ENCODE measurements at places on chromosomes 2 and 18. TPM values are rescaled to one million over a fixed set of nuclear protein-coding genes. Genes with fewer than 3 reads are reported as not detected.

Gene L3MBTL4
- total RNA-seq = 8.2 TPM

Gene SIX2
- total RNA-seq = not detected

Gene DES
- total RNA-seq = 25.6 TPM

Gene UGT1A10
- not detected for total RNA-seq

Gene KYNU
- total RNA-seq = 37.7 TPM

Gene PTPRN
- total RNA-seq = not detected

Gene ALK
- 0.06 TPM for total RNA-seq

DNA sequence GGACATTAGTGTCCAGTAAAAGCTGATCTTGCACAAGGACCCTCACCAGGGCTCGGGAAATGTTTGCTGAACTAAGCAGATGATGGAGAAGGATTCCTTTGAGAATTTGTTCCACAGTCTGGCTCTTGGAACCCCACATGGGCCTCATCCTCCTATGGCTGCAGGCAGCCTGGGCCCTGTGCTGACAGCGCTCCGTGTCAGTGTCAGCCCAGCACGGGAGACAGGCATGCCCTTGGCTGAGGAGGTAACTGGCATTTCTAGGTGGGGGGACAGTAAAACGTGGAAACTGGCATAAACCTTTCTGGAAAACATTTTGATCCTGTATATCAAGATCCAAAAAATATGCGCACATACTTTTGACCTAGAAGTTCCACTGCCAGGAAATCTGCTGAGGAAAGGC, 10.5 kb downstream of the PTMA start:
- no peaks in the 10 kb centered on the region for H3K27me3 ChIP-seq
- no peaks in the 10 kb centered on the region for H3K4me1 ChIP-seq
- H3K36me3 ChIP-seq = no peaks in the 10 kb centered on the region
- DNase-seq = no peak
- H3K27ac ChIP-seq = no peak overlapping the region

DNA sequence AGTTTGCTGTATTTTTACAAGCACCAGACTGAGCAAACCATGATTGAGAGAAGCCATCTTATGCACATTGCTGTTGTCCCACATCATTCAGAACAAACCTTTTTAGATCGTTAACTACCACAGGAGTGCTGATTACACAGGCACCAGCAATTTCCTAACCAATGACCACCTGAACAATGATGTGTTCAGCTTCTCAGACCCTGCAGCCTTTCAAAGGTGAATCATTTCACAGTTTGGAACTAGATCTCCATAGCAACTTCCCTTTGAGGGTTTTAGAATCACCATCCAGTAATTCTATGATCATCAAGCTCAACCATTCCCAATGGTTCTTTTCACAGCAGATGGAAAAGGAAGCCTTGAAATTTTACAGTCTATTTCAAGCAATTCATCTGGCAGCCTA, 71.4 kb downstream of the OLA1 start:
- no peaks in the 10 kb centered on the region for H3K27me3 ChIP-seq
- H3K4me3 ChIP-seq = no peak overlapping the region
- H3K27ac ChIP-seq = no peak overlapping the region

GRCh38 chr18:73758446-73758845, 389.2 kb downstream of the FBXO15 start:
- H3K36me3 ChIP-seq = no peaks in the 10 kb centered on the region
- no peak overlapping the region for H3K4me3 ChIP-seq
- H3K27ac ChIP-seq = no peak overlapping the region
- DNase-seq = no peak
- no peaks in the 10 kb centered on the region for H3K4me1 ChIP-seq

- no peaks in the 10 kb centered on the region for H3K4me1 ChIP-seq
- no peak overlapping the region for H3K27ac ChIP-seq
- H3K36me3 ChIP-seq = no peaks in the 10 kb centered on the region
- H3K27me3 ChIP-seq = no peaks in the 10 kb centered on the region
- DNase-seq = no peak
Measured at GRCh38 chr2:236865052-236865451, 220.6 kb upstream of the COPS8 start.

GRCh38 chr2:200188876-200189275, 117.6 kb upstream of the SPATS2L start:
- H3K27ac ChIP-seq = no peak overlapping the region
- H3K4me3 ChIP-seq = no peak overlapping the region
- no peaks in the 10 kb centered on the region for H3K27me3 ChIP-seq
- no peaks in the 10 kb centered on the region for H3K4me1 ChIP-seq

DNA sequence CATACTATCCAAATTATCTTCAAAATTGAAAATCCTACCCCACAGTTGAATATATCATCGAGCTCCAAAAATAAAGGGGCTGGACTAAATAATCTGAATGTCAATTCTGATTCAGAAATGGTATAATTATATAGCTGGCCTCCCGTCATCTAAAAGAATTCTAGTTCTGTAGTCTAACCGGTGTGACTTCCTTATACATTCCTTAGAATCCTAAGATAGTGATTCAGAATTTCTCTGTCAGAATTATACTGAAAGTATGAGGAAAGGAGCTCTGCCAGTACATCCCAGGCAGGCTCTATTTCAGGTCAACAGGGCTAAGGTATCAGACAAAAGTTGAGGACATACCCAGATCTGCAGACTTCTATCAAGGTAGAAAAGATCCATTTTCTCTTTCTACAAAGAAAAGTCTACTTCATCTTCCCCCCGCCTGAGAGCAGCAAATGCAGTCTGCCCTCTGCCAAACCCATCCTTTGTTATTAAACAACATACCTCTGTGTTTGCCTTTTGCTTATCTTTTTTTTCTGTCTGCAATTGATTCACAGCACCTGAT, 128.5 kb downstream of the METTL4 start:
- no peak overlapping the region for H3K27ac ChIP-seq
- H3K4me3 ChIP-seq = no peak overlapping the region
- H3K4me1 ChIP-seq = no peaks in the 10 kb centered on the region
- DNase-seq = no peak
- no peaks in the 10 kb centered on the region for H3K36me3 ChIP-seq

DNA sequence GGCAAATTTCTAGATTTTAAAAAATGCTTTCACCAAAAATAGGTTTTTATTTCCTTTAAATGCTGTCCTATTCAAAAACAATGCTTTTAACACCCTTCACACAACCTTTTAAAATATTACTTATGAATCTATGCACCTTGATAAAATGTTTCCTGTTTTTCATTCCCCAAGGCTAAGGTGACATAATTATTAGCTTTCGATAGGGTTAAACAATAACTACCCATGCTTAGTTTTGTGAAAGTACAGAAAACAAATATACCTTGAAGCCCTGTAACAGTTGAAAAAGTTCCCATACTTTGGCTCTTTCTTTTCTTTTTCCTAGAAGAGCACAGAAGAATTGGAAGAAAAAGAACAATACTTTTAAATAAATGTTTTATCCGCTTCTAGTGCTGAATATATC, 54.9 kb upstream of the ITPRID2 start:
- no peak for DNase-seq
- H3K4me3 ChIP-seq = no peak overlapping the region
- no peak overlapping the region for H3K27ac ChIP-seq
- H3K4me1 ChIP-seq = no peaks in the 10 kb centered on the region
- no peaks in the 10 kb centered on the region for H3K36me3 ChIP-seq

DNA sequence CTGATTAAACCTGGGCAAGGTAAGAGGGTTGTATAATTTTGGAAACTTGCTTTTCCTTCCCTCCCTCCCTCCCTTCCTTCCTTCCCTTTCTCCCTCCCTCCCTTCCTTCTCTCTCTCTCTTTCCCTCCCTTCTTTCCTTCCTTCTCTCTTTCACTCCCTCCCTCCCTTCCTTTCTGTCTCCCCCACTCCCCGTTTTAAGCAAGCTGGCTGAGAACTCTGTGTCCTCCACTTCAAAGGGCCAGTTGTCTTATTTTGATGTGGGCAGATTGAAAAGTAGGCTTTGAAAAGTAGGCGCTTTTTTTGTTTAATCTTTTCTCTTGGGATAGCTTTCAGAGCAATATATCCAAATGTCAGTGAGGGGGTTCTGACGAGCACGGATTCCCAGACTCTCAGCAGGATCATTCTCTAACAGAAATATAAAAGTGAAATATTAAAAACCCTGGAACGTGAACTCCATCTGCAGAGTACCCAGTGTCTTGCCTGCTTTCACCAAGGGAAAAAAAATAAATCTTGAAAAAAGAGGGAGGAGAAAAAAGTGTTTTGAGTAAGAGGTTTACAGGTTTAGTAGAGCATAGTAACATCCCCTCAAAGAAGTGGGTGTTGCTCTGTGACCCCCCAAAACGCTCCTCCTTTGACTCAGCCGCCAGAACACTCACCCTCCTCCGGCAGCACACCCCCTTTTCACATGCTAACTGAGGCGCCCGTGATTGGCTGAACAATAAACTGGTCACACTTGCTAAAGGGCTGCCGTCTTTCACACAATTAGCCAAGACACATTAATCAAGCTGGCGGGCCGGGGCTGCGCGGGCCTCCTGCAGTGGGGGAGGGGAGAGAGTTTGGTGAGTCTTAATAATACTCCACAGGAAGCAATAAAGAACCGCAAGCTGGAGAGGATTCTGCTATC, 52.2 kb downstream of the CDK15 start:
- no peak overlapping the region for H3K4me3 ChIP-seq
- no peak for DNase-seq
- no peaks in the 10 kb centered on the region for H3K4me1 ChIP-seq

- no peak overlapping the region for H3K27ac ChIP-seq
- H3K36me3 ChIP-seq = peaks cover 38% of the 10 kb centered on the region
- DNase-seq = no peak
- H3K4me3 ChIP-seq = no peak overlapping the region
- peaks cover 14% of the 10 kb centered on the region for H3K4me1 ChIP-seq
Measured at GRCh38 chr2:30155202-30155601, 8.4 kb downstream of the YPEL5 start.

DNA sequence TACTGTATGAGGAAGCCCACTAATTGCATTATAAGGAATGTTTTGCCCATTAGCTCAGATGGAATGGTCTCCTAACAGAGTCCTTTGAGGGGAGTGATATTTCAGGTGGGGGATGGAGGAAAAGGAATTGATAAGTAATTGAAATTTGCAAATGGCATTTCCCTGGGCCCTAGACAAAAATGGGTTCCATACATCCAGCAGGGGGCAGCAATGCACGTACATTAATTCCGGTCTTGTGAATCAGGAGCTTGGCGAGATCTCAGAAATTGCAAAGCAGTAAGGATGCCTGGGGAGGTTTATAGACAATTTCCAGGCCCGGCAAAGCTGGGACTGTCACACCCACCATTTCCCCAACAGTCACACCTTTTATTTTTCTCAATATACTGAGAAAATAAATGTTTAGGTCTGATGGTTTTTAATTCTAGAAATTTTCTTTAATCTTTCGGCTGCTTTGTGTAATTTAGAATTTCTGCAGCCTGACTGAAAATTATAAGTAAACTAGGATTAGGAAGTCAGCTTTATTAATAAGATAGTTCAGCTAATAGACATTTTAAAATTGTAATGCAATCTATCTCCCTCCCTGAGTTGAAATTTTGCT, 122.8 kb downstream of the LYPD1 start:
- H3K27me3 ChIP-seq = no peaks in the 10 kb centered on the region
- no peak overlapping the region for H3K4me3 ChIP-seq
- no peaks in the 10 kb centered on the region for H3K36me3 ChIP-seq
- peak; percentile 54 for DNase-seq
- no peak overlapping the region for H3K27ac ChIP-seq

DNA sequence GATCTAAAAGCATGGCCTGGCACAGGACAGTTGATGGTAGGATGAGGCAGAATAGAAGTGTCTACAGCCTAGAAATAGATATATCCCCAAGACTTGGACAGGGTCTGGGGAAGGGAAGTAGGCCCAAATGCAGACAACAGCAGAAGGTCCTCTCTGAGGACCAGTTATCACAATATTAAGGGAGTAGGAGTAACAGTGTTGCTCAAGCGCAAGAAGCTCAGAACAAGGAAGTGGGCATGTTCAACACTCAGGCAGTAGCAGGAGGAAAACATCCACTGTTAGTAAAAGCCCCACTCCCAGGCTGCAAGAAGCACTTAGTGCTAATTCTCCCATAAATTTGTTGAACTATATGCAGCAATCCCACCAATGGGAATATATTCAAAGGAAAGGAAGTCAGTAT, 314.7 kb downstream of the METTL4 start:
- no peak for DNase-seq
- H3K4me1 ChIP-seq = no peaks in the 10 kb centered on the region
- H3K36me3 ChIP-seq = no peaks in the 10 kb centered on the region
- no peak overlapping the region for H3K4me3 ChIP-seq
- no peak overlapping the region for H3K27ac ChIP-seq
- H3K27me3 ChIP-seq = no peaks in the 10 kb centered on the region

GRCh38 chr18:9066358-9066757, 36.1 kb upstream of the NDUFV2 start:
- H3K4me1 ChIP-seq = no peaks in the 10 kb centered on the region
- H3K27ac ChIP-seq = no peak overlapping the region
- no peak overlapping the region for H3K4me3 ChIP-seq
- no peak for DNase-seq
- H3K27me3 ChIP-seq = no peaks in the 10 kb centered on the region

DNA sequence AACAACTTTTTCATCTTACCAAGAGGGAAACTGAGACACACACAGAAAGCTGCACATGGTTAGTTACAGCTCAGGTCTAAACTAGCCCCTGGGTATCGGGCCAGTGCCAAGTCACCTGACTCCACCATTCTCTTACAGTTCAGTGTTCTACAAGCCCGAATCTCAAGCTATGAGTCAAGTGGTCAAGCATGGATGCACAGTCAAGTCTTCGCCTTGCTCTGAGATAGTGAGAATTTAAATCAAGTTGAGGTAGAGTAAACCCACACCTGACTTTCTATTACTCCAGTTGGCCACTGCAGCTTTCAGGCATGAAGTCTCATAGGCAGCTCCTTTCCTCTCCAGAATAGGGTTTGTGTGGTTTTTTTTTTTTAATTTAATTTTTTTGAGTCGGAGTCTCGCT, 34.5 kb upstream of the ARL5A start:
- DNase-seq = no peak
- no peaks in the 10 kb centered on the region for H3K27me3 ChIP-seq
- no peaks in the 10 kb centered on the region for H3K36me3 ChIP-seq
- H3K4me3 ChIP-seq = no peak overlapping the region
- H3K4me1 ChIP-seq = no peaks in the 10 kb centered on the region

DNA sequence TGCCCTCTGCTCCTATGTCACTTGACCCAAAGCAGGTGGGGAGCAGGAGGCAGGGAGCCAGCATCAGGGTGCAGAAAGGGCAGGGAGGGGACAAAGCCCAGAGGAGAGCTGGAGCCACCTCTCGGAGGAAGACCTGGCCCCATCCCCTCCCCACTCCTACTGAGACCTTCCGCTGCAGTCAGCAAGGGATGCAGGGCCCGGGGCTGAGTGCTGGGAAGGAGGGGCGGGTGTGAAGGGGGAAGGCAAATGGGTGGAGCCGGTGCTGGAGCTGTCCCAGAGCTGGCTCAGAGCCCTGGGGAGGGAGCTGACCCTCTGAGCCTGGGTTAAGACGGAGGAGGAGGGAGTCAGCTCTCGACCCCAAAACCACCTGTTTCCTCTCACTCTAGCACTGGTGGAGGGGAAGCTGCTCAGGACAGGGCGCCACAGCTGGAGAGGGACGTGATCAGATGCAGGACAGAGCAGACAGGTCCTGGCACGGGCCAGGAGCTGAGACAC, 33.8 kb downstream of the HS1BP3 start:
- H3K4me1 ChIP-seq = peaks cover 18% of the 10 kb centered on the region
- peak; percentile 80 for DNase-seq
- H3K36me3 ChIP-seq = peaks cover 7% of the 10 kb centered on the region
- no peaks in the 10 kb centered on the region for H3K27me3 ChIP-seq
- peak overlapping the region; percentile 88 for H3K27ac ChIP-seq

GRCh38 chr2:9141091-9141667, 65.4 kb upstream of the ASAP2 start:
- no peak for DNase-seq
- no peak overlapping the region for H3K27ac ChIP-seq
- no peaks in the 10 kb centered on the region for H3K36me3 ChIP-seq
- H3K4me1 ChIP-seq = no peaks in the 10 kb centered on the region

GRCh38 chr18:41798879-41799278, 156.2 kb upstream of the PIK3C3 start:
- H3K36me3 ChIP-seq = no peaks in the 10 kb centered on the region
- H3K4me3 ChIP-seq = no peak overlapping the region
- H3K27ac ChIP-seq = no peak overlapping the region
- H3K4me1 ChIP-seq = no peaks in the 10 kb centered on the region
